ENCODE measurements at places on chromosomes 4 and X. TPM values are rescaled to one million over a fixed set of nuclear protein-coding genes. Genes with fewer than 3 reads are reported as not detected.

DNA sequence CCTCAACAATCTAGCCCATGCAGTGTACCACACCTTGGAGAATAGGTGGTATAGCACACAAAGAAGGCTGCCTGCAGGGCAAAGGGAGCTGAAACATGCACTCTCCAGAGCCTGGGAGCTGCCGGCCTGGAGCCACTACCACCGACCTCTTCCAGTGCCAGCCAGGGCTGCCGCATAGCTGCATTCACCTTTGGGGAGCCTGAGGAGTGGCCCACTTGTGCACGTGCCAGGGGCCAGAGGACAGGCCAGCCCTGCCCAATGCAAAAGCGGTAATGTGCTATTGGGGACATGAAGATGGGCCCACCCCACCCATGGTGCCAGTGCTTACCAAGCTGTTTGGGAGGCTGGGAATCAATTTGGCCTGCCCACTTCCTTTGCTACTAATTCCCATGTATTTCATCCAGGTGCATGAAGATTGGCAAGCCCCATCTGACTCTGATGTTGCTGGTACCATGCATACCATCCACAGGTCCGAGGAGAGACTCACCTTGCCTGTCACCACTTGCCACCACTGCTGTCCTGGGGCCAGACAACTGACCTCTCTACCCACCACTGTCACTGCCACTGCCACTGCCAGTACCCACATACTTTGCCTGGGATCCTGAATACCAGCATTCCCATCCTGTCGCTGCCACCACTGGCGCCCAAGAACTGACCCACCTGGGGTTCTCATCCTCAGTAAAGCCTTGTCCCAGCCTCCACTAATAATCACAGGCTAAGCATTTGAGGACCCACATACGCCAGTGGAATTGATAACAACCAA lies 506.9 kb downstream of the MAGEB5 start:
- no peak for DNase-seq

DNA sequence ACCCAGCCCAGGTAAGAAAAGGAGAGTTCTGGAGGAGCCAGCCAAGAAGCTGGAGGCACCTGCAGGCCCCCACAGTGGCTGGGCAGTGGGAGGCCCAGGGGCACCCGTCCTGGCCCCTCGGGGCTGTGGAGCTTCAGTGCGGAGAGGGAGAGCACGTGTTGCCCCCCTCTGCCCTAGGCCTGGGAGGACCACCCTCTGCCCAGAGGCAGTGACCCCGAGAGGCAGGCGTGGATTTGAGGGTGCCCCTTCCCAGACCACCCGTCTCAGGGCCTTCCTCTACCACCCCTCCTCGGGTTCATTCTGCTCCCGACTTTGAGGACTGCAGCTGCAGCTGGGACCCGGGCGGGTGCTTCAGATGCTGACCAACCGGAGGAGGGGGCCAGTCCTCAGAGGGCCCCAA lies 12.1 kb upstream of the HGFAC start:
- no peak for DNase-seq

The SYP gene
- 2.0 TPM for total RNA-seq

DNA sequence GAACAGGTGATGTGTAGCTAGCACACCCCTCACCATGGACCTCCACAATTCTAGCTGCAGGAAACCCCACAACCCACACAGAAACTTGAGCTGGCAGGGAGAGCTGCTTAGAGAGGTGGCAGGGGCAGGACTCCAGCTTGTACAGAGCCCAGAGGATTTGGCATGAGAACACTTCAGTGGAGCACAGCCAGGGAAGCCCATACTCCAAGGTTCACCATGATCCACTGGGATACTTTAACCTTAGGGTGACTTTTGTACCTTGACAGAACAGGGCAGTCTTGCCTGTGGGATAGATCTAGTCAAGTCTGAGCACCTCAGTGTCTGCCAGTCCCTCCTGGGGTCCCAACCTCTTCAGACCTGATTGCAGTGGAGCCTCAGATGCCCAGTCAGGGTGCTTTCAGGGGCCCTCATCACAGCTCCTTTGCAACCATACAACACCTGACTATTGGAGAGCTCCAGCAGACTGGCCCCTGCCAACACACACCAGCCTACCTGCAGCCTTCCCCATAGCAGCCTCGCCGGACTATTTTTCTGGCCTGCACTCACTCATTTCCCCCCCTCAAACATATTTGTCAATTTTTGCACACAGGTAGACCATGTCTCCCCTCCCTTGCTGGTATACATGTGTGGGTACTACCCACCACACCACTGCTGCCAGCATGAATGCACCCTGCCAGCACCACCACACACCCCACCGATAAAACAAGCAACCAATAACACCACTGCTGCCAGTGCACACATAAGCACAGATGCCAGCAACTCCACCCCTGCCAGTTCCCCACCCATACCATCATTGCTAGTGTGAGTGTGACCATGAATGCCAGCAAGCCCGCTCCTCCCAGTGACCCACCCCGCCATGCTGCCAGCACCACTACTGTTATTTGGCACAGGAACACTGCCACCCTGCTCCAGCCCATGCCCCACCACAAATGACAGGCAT lies 56.0 kb upstream of the CDX4 start:
- DNase-seq, result no peak

DNA sequence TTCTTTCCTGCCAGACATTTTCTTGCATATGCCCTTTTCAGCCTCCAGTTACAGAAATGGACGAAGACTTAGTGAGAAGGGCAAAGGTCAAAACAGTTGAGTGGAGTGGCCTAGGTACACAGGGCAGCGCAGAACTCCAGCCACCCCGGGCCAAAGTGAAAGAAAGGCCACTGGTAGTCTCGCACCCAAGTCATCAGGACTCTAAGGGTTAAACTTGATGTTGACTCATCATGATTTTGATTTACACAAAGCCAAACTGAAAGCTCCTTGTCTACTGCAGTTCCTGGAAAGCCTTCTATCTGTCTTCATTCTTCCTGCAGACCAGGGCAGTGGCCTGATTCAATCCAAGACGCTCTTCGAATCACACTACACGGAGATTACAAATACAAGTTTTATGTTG lies 2.6 kb upstream of the IL13RA1 start:
- DNase-seq, result no peak

DNA sequence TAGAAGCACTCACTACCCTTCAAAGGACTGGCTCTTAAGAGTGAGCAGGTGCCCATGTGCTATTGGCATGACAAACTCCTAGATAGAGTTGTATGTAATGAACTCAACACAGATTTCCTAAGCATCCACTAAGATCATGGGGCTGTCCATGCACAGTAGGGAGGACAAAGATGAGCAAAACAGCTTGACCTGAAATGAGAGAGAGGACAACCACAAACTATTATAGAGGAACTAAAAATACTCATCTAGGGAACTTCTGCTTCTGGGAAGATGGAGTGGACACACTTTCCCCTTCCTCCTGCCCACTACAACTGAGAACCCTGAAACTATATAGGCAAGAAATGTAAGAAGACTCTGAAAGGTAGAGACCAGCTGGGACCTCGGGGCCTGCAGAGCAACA lies 20.8 kb upstream of the TMEM128 start:
- no peak for DNase-seq

The MAGEB3 gene
- not detected for total RNA-seq
